ENCODE measurements at places on chromosomes 16 and 17. TPM values are rescaled to one million over a fixed set of nuclear protein-coding genes. Genes with fewer than 3 reads are reported as not detected.

GRCh38 chr16:85275533-85276249, 163.4 kb upstream of the CIBAR2 start:
- no peak for DNase-seq

The MT1G gene
- polyA plus RNA-seq: 90.7 TPM

DNA sequence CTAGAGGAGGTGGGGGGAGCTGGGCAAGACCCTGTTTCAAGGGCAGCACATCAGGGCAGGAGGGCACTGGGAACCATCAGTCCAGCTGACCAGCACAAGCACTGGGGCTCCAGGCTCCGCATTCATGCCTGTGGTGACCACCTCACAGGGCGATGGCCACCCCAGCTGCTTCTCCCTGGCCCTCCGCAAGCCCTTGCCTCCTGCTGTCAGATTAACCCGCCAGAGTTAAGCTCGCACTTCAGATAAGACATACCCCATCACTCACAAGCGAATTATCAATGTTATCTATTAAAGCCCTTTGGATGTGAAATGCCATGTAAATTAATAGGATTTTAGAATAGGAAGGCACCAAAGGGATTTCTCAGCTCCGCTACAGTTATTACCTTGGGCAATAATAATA, 105.0 kb downstream of the CCDC182 start:
- no peak for DNase-seq

The DBNDD1 gene
- polyA plus RNA-seq: 9.2 TPM

- no peak for DNase-seq
Measured at GRCh38 chr17:28385406-28385805, 13.9 kb downstream of the SARM1 start.

DNA sequence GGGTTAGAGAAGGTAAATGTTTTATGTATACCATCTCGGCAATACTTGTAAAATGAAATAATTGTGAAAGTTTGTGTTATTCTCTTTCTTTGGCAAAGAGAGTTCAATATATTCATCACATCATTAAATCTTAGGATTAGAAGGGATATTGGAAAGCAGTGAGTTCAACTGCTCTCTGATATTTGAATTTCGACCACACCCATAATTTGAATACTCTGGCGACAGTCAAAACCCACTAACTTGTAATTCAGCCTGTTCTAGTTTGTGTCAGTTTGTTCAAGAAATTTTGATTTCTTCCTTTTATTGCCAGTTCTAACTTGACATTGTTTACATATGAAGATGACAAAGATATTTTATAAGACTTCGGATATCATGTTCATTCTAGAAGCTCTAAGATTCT, 1380.5 kb upstream of the CDH8 start:
- no peak for DNase-seq

- DNase-seq: no peak
Measured at GRCh38 chr17:49694847-49695697, 12.7 kb downstream of the SLC35B1 start.

The TBC1D3G gene
- not detected for polyA plus RNA-seq

The ABCC6 gene
- polyA plus RNA-seq: 20.7 TPM

DNA sequence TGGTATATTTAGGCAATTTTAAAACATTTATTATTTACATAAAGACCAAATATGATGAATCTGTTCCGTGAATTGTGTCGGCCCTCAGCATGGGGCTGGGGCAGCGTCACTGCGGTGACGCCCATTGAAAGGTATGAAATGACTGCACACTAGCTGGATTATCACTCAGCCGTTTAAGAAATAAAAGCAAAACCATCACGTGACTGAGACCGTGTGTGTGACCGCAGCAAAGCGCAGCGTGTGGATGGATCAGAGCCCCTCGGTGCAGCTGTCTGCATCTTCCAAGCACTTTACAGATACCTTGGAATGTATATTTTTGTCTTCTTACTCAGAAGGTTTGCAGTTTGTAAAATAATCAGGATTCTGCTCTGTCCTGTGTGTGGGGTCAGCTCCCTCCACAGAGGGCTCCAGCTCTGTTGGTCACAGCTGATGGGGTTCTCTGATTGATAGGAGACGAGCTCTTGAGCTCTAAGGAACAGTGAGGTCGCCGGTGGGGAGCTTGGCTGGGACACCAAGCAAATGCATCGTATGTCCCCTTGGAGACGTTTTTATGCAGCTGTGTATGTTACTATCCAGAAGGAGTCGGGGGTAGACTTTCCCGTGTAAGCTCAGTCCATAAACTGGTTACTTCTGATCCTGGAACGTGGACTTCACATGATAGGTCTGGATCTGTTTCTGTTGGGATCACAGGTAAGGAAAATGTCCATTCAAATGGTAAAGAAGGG, 45.1 kb downstream of the WDR45B start:
- no peak for DNase-seq

DNA sequence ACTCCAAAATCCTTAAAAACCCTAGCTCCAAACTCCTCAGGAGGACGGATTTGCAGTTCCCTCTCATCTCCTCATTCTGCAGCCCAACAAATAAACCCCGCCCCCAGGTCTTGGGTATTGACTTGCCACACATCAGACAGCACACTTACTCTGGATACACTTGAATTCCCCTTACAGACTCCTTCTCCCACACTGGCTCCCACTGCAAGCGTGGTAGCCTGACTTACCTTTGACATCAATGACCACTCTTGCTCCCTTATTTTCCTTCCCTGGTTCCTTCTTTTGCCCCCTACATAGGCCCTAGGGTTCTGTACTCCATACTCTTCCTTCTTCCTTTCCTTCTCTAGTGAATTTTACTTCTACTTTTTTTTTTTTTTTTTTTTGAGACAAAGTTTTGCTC, 7.5 kb downstream of the RFFL start:
- no peak for DNase-seq

- no peak for DNase-seq
Measured at GRCh38 chr16:14378689-14379467, 251.2 kb downstream of the PARN start.

The CSH1 gene
- 3.7 TPM for polyA plus RNA-seq

The LITAFD gene
- 0.20 TPM for polyA plus RNA-seq

GRCh38 chr16:78789561-78789960, 690.1 kb downstream of the WWOX start:
- DNase-seq: no peak

The CCL8 gene
- polyA plus RNA-seq: not detected

Data from renal cortex interstitium (tissue), 15 donors.